Pulmonary artery endothelial cell (primary cell): ENCODE measurements at places on chromosomes 16 and 17.

DNA sequence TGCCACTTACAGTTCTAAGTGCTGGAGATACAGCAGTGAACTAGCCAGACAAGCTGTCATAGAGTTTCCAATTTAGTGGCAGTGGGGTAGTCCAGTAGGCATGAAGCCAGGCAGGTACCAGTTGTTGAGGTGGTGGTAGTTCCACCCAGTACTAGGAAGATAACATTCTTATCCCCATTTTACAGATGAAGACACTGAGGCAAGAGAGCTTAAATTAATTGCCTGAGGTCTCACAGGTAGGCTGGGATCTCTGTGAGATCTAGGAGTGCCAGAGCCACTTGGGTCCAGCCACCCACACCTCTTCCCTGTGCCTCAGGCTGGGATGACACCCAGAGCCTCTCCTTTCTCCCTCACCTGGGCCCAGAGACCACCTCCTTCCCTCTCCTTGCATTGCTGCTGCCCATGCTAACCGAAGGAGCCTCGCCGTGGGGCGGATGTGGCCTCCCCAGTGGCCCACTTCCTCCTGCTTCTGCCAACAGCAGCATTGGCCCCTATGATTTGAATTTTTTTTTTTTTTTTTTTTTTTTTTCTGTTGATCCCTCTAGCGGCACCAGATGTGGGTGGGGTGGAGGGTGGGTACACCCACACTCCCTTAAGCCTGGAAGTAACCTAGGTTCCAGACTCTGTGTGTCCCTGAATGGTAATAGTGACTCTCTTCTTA, 114.0 kb downstream of the PRKCB start:
- DNase-seq: no peak

GRCh38 chr17:44273607-44274006, 5.7 kb upstream of the SLC4A1 start:
- no peak for DNase-seq

- DNase-seq: no peak
These were observed 5.0 kb upstream of the P4HB start for GRCh38 chr17:81865358-81865732.

GRCh38 chr17:45022288-45022648, 29.2 kb downstream of the DCAKD start:
- DNase-seq: no peak

- DNase-seq: no peak
These were observed 76.4 kb downstream of the SOCS1 start for GRCh38 chr16:11179574-11179973.

DNA sequence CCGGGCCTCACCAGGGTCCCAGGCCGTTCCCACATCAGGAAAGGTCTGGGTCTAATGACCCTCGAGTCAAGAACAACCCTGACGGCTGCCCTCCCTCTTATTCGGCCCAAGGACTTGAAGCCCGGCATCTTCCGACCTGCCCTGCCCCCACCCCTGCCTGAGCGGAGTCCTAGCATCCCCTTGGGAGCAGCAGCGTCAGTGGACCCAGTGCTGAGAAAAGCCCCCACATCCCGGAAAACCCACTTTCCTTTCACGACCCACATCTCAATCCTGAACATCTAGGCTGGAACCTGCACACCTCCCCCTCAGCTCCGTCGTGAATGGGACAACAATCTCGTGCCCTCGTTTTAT, 769 bp downstream of the TMEM88 start:
- no peak for DNase-seq

DNA sequence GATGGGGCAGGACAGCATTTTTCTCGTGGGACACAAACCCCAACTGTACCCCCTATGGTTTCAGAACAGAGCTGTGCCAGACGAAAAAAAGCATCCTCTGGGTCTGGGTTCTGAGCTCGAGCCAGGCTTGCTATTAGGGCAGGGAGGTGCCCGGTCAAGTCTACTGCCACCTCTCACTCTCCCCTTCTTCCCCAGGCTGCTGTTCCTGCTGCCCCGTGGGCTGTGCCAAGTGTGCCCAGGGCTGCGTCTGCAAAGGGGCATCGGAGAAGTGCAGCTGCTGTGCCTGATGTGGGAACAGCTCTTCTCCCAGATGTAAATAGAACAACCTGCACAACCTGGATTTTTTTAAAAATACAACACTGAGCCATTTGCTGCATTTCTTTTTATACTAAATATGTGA, 1.1 kb downstream of the MT1E start:
- DNase-seq: no peak

GRCh38 chr17:42198897-42199296, 4.6 kb upstream of the GHDC start:
- DNase-seq: no peak

DNA sequence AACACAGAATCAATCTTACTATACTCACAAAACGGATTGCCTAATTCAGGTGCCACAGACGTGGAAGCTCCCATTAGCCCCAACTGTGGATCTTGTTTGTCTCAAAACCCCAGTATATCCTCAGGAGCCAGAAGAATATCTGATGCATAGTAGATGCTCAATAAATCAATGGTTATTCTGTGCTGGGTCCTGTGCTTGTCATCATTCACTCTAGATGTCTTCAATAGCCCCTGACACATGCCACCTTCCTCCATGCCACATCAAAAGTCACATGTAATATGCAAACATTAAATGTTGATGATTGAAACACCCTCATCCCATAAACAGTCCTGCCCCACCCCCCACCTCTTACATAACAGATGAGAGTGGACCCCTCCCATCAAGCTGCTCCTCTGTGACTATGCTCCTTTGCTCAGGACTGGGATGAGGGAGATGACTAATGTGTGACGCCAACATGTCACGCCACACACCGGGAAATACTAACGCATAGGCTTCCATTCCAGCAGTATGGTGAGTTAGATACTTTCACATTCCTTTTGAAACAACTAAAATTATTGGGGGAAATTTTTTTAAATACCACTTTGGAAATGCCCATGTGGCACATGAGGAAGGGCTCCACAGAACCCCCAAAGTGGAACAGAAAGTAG, 267.6 kb upstream of the SDK2 start:
- DNase-seq: no peak

DNA sequence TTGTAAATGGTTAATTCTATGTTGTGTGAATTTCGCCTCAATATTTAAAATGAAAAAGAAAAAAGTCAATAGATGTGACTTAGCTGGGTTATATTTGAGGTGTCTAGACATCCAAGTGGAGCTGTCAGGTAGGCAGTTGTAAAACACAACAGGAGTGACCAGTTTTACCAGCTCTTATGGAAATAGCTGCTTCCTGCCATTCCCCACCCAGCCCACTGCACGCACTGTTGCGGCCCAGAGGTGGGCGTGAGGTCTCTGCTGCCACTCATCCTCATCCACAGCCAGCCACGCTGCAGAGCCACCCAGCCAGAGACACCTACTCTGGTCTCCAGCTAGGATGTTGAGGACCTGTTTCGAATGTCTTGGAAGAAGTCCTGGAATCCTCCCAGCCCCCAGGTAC, 3.4 kb upstream of the CARD14 start:
- DNase-seq: no peak

DNA sequence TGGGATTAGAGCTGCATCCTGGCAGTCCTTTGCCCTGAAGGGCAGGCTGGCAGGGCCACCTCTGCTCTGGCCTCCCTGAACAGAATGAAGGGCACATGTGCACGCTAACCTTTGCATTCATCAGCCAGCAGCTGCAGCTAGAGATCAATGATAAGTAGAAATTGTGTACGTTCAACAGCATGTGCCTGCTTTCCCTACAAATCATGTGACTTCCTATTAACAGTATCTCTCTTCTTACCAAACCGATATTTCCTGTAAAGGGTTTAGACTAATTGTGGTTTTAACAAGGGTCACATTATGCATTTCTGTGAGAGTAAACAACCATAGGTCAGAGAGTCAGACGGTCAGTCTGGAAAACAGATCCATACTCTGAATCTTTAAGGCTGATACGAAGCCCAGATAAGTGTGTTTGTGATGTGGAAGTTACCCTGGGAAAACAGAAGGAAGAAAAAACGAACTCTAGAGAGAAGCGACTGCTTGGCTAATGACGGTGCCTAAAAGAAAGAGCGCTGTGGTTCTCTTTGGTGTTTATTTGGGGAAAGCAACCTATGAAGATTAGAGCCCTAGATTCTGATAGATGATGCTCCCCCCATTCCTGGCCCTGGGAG, 219.4 kb downstream of the MAF start:
- DNase-seq: no peak

GRCh38 chr16:8718851-8719680, 44.6 kb downstream of the ABAT start:
- DNase-seq: no peak

- DNase-seq: no peak
These were observed 296.7 kb upstream of the FOXF1 start for GRCh38 chr16:86213437-86214205.

DNA sequence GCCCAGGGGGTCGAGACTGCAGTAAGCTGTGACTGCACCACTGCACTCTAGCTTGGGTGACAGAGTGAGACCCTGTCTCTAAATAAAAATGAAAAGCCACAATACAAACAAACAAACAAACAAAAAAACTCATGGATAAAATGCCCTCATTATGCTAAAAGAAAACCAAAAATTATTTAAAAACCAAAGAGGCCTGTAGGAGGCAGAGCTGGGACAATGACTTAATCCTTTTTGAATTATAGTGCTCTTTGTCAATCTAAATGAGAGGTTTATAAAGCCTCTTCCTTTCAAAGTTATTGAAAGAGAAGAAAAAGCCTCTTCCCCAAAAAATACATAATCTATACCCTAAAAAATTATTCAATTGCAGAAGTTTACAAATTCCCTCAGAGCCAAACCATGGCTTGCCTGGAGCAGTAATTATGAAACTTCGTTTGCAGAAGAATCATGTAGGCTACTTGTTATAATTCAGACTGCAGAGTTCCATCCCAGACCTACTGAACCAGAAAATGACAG, 18.5 kb downstream of the CRLF3 start:
- no peak for DNase-seq

GRCh38 chr17:34403006-34403405, 40.0 kb upstream of the CCL1 start:
- DNase-seq: no peak

- no peak for DNase-seq
These were observed 4.6 kb upstream of the KCNJ12 start for GRCh38 chr17:21371511-21372081.

- DNase-seq: no peak
These were observed 44.6 kb upstream of the LCMT1 start for GRCh38 chr16:25066747-25067631.

GRCh38 chr17:39401412-39402243, at the start of gene FBXL20:
Gene FBXL20, minus strand, starts transcription at chr17:39401626. Its CDS starts 224 bp downstream, at chr17:39401402.
- peak; percentile 44 for DNase-seq

- no peak for DNase-seq
These were observed 101.2 kb downstream of the SALL1 start for GRCh38 chr16:51049678-51050376.

DNA sequence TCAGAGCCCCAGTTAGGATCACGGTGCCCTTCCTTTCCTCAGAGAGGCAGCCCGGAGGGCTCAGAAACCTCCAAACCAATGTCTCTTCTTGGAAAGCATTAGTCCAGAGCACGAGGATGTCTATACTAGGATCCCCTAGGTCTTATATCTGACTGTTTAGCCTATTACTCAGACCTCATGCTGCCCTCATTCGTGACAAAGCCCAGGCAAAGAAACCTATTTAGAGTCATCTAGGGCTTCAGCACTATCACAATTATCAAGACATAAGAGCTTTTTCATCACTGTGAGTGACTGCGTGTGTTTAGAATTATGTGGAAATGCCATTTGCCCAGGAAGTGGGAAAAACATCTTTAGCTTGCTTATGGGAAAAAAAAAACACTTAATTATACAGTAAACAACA, 159.8 kb upstream of the NOL11 start:
- DNase-seq: no peak

- DNase-seq: no peak
These were observed 108.6 kb downstream of the BANP start for GRCh38 chr16:88059701-88060386.

DNA sequence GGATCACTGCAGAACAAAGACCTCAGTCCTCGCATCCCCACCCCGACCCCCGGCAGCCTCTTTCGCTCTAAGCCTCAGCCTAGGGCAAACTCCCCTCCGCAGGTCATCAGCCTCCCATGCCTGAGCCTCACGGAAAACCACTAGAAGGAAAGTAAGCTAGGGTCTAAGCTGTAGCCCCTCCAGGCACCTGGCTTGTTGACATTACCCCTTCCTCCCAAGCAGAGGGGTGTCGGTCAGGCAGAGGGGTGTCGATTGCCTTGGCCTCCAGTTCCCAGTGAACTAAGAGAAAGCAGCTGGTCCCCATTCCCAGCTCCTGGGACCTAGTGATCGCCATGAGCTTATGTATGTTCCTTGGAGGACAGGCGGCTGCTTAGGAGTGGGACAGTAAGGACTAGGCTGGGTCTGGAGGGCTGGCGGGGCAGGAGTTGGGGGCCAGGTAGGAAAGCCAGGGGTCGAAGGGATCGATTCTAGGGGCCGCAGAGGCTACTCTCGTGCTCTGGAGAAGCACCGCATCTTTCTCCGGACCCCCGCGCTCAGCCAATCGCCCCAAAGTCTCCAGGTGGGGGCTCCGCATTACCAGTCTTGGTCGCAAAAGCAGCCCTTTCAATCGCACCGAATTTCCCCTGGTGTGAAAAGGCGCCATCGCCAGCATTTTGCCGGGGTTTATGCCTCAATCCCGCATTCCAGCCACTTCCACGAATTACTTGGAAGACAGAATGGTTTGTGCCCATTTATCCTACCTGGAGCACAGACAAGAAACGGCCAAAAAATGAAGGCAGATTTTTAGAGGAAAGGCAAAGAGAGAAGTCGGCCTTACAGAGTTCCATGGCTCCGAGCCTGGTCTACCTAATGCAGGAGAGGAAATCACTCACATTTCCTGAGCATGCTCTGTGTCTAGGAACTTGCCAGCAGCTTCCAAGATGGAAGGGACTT, 21.3 kb upstream of the HOXB13 start:
- no peak for DNase-seq

DNA sequence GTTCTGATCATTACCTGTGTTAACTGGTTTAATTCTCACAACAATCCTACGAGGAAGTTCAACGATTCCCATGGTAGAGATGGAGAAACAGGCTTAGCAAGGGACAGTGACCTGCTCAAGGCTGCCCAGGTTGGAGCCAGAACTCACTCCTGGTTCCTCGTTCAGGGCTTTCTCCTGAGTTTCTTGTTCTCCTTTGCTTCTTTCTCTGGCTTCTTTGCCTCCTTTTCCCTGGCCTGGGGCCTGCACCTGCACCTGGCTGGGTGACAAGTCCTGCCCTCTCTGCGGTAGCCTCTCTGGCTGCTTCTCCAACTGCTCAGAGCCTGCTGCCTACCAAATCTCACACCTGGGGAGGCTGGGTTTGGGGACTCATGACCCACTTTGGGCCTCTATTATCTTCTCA, 2.8 kb downstream of the CCL22 start:
- DNase-seq: no peak

- no peak for DNase-seq
These were observed 3.5 kb upstream of the C16orf74 start for GRCh38 chr16:85754413-85754812.
